ENCODE measurements at places on chromosomes 7 and 10.

DNA sequence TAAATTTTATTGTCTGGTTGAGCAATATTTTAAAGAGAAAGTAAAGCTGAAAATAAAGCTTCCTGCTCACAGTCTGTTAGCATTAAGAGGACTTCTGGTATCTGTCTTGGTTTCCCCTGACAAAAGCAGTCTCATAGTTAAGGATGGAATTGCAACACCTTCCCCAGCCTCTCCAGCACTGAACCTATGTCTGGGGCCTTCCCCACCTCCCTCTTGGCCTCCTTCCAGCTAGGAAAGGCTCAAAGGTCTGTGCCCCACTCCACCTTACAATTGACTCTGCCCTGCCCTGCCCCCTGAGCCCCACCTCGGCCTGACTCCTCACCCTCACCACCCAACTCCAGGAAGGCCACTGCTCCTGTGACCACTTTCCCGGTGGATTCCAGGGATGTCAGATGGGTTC lies 33.2 kb downstream of the COL17A1 start:
- DNase-seq: no peak

- no peak for DNase-seq
These were observed 71.3 kb downstream of the PAX2 start for GRCh38 chr10:100816671-100817070.

DNA sequence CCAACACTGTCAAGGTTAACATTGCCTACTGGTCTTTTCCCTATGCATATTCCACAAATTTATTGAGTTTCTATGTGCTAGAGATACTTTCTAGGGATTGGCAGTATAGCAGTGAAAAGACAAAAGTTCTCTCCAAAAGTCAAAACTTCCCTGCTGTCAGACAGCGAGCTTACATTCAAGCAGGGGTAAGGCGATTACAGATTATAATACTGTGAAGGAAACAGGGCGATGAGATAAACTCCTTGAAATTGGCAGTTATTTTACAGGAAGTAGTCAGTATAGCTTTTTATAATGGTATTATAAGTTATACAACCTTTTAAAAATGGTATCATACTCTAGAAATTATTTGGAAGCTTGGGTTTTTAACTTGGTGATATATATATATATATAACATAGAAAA lies 9.9 kb downstream of the VPS50 start:
- DNase-seq: no peak

GRCh38 chr7:152103691-152104090 lies 78.2 kb downstream of the GALNT11 start:
- no peak for DNase-seq

- peak; percentile 16 for DNase-seq
These were observed 10.4 kb upstream of the ZNF485 start for GRCh38 chr10:43595739-43596298.

- DNase-seq: no peak
These were observed 112.4 kb downstream of the ST7 start for GRCh38 chr7:117065571-117066150.

- DNase-seq: no peak
These were observed 2.1 kb upstream of the RAPGEF5 start for GRCh38 chr7:22358820-22359697.
